Keratinocyte (primary cell): ENCODE measurements at places on chromosomes 12 and 14. TPM values are rescaled to one million over a fixed set of nuclear protein-coding genes. Genes with fewer than 3 reads are reported as not detected.

DNA sequence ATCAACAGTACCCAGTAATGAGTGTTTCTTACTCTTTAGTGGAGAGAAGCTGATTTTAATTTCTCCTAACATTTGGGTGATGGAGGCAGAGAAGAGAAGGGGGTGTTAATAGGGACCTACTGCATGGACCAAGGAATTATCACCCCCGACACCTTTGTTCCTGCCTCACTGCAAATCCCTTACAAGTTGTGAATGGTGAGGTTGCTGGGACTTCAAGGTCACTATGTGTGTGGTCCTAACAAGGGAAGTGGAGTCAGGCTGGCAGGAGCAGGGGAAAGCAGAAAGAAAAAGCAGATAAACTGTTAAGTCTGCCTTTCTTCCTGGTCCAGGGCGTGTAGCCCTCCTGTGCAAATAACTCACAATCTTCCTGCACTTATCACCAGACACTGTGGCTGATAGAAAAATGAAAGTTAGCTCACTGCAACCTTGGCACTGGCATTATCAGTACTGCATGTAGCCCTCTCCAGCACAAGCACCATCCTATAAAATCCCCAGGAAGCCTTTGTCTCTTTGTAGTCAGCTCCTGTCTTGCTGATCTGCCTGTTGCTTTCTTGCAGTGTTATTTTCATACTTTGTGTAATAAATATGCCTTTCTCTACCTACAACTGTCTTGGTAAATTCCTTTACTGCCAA, 112.3 kb upstream of the DNM1L start:
- no peak overlapping the region for H3K4me3 ChIP-seq
- H3K27ac ChIP-seq = peak overlapping the region; percentile 85
- H3K27me3 ChIP-seq = no peaks in the 10 kb centered on the region
- no peak for DNase-seq
- H3K36me3 ChIP-seq = peaks cover 6% of the 10 kb centered on the region

- H3K27ac ChIP-seq = no peak overlapping the region
- H3K27me3 ChIP-seq = peaks cover 59% of the 10 kb centered on the region
- no peak overlapping the region for H3K4me3 ChIP-seq
- H3K36me3 ChIP-seq = no peaks in the 10 kb centered on the region
- no peaks in the 10 kb centered on the region for H3K4me1 ChIP-seq
Observed at GRCh38 chr14:100780646-100781355, 45.1 kb upstream of the MEG3 start.

GRCh38 chr14:74859757-74860552, 16.0 kb downstream of the PROX2 start:
- no peak overlapping the region for H3K4me3 ChIP-seq
- no peaks in the 10 kb centered on the region for H3K27me3 ChIP-seq
- no peaks in the 10 kb centered on the region for H3K36me3 ChIP-seq
- DNase-seq = no peak

GRCh38 chr14:70130482-70130881, 58.3 kb downstream of the SLC8A3 start:
- no peak for DNase-seq
- H3K4me1 ChIP-seq = no peaks in the 10 kb centered on the region
- H3K36me3 ChIP-seq = no peaks in the 10 kb centered on the region
- H3K27me3 ChIP-seq = peaks cover 24% of the 10 kb centered on the region
- H3K4me3 ChIP-seq = no peak overlapping the region
- H3K27ac ChIP-seq = no peak overlapping the region

DNA sequence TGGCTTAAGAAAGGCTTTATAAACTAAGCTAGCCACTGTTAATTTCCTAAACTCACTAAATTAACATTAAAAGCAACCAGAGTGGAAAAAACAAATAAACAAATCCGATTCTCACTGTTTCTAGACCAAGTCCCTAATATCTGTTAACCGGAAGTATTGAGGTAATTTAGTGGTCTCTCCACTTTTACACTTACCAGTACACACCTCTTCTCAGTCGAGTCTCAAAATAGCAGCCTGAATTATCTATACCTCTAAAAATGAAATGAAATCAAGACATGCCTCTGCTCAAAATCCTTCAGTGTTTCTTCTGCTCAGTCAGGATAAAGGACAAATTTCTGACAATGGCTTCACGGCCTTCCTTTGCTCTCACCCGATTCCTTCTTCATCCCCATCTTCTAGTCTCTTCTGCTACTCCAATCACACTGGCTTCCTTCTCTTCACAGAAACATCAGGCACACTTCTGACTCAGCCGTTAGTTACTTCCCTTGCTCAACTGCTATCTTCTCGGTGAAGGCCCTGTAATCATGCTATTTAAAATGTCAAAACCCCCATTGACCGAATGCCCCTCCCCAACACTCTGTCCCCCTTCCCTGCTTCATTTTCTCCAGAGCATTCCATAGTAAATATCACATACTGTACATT, 161.3 kb downstream of the KITLG start:
- H3K4me1 ChIP-seq = peaks cover 7% of the 10 kb centered on the region
- no peaks in the 10 kb centered on the region for H3K36me3 ChIP-seq
- no peak for DNase-seq
- no peak overlapping the region for H3K4me3 ChIP-seq

GRCh38 chr12:109927622-109928021, 27.5 kb downstream of the TCHP start:
- no peaks in the 10 kb centered on the region for H3K4me1 ChIP-seq
- peaks cover 15% of the 10 kb centered on the region for H3K36me3 ChIP-seq
- no peaks in the 10 kb centered on the region for H3K27me3 ChIP-seq
- H3K4me3 ChIP-seq = no peak overlapping the region
- DNase-seq = no peak

- no peak overlapping the region for H3K4me3 ChIP-seq
- H3K36me3 ChIP-seq = no peaks in the 10 kb centered on the region
- peak; percentile 25 for DNase-seq
Observed at GRCh38 chr12:106170285-106170684, 31.5 kb upstream of the NUAK1 start.

TAS2R50 gene
- polyA plus RNA-seq = 0.10 TPM in 1 of 3 replicates, not detected in the others
